Liver (tissue), 10 donors: ENCODE measurements at places on chromosomes 11 and 22.
A peak's percentile ranks its signal among the peaks of the same experiment; 100 is the strongest.

DNA sequence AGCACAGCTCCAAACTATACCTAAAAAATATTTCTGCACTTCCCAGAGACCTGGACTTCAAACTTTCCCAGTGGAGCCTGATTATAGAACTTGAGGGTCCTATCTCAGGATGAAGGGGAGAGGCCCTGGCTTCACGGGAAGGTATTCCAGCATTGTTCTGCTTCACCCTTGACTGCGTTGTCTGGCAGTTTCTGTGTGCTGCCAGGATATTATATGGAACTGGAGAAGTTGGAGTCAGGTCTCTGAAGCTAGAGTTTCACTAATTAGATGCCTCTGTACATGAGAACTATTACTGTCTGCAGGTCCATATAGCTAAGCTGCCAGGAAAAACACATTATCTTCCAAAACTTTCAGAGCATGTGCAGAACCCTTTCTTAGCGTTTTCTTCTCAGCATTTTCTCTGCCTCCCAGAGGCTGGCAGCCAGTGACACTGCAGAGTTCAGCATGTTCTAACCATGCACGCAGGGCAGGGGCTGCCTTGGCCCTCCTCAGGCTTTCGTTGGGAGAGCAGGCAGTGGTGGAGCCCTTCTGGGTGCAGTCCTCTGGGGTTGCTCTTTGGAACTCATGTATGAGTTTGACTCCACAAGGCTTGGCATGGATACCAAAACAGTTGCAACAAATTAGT is 99.3 kb downstream of the CWC15 start:
- H3K27ac ChIP-seq: no peak overlapping the region
- H3K36me3 ChIP-seq: peaks cover 21% of the 10 kb centered on the region
- H3K4me1 ChIP-seq: no peaks in the 10 kb centered on the region
- no peaks in the 10 kb centered on the region for H3K27me3 ChIP-seq
- DNase-seq: peak; percentile 8
- no peak overlapping the region for H3K4me3 ChIP-seq

DNA sequence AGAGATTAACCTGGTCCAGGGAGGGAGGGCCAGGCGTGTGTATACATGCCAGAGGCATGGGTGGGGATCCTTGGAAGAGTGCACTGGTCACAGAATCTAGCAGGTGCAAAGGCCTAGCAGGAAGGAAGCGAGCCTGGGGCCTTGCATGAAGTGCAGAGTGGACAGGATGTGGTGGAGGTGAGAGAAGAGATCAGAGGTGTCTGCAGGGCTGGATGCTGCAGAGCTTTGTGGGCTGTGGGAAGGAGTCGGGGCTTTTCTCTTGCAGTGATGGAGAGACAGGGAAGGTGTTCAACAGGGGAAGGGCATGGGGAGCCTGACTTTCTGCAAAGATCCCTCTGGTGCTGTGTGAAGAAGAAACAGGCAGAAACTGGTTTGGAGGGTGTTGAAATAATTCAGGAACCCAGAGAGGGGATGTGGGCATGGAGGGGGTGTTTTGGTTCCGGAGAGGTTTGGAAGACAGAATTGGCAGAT is 2.5 kb upstream of the TPST2 start:
- H3K27me3 ChIP-seq: no peaks in the 10 kb centered on the region
- H3K4me3 ChIP-seq: no peak overlapping the region
- H3K4me1 ChIP-seq: peaks cover 2% of the 10 kb centered on the region
- H3K36me3 ChIP-seq: no peaks in the 10 kb centered on the region

DNA sequence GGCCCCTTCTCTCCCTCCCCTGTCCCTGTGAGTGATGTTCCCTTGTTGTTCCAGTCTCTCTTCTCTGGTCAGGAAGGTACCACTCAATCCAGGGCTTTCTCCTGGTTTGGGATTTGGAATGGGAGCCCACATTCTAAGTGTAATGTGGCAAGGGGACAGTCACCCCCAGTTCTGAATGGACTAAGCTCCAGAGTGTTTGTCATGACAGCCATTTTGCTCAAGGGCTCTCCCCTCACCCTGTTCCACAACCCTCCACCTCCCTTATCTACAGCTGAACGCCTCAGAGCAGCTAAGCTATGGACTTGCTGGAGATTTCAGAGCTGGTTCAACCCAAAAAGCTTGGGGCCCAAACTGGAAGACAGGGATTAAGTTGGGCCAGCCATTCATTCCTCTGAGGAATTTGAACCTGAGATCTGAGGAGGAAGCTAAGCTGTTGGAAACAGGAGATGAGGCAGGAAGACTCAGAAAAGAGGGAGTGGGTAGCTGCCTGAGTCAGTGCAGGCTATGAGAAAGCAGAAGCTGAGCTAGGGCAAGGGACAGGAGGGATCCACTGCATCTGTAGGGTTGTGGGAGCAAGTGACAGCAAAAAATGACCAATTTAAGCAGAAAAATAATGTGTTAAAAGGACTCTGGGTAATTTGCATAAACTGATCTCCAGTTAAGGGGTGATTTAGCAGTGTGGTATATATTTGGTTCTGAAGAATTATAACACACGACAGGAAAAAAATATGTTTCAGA is 22.9 kb upstream of the FCHSD2 start:
- no peak overlapping the region for H3K4me3 ChIP-seq
- no peaks in the 10 kb centered on the region for H3K27me3 ChIP-seq
- H3K4me1 ChIP-seq: peaks cover 21% of the 10 kb centered on the region
- H3K27ac ChIP-seq: no peak overlapping the region
- no peak for DNase-seq

DNA sequence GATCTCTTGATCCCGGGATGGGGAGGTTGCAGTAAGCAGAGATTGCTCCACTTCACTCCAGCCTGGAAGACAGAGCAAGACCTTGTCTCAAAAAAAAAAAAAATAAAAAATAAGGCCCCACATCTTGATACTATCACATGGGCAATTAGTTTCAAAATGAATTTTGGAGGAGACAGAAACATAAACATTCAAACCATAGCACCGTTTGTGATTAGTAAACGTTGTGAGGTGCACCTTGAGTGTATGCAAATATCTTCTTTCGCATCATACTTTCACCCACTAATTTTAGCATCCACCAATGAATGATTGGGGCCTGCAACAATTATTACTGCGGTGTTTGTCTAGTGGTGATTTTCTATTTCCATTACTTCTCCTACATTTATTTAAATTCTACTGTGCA is 11.0 kb upstream of the SPDYC start:
- H3K27me3 ChIP-seq: no peaks in the 10 kb centered on the region
- no peak for DNase-seq
- H3K4me3 ChIP-seq: no peak overlapping the region

GRCh38 chr11:76280151-76280881 is 74.0 kb upstream of the WNT11 start:
- no peaks in the 10 kb centered on the region for H3K36me3 ChIP-seq
- no peak overlapping the region for H3K4me3 ChIP-seq
- peaks cover 14% of the 10 kb centered on the region for H3K4me1 ChIP-seq
- no peak overlapping the region for H3K27ac ChIP-seq
- no peaks in the 10 kb centered on the region for H3K27me3 ChIP-seq

DNA sequence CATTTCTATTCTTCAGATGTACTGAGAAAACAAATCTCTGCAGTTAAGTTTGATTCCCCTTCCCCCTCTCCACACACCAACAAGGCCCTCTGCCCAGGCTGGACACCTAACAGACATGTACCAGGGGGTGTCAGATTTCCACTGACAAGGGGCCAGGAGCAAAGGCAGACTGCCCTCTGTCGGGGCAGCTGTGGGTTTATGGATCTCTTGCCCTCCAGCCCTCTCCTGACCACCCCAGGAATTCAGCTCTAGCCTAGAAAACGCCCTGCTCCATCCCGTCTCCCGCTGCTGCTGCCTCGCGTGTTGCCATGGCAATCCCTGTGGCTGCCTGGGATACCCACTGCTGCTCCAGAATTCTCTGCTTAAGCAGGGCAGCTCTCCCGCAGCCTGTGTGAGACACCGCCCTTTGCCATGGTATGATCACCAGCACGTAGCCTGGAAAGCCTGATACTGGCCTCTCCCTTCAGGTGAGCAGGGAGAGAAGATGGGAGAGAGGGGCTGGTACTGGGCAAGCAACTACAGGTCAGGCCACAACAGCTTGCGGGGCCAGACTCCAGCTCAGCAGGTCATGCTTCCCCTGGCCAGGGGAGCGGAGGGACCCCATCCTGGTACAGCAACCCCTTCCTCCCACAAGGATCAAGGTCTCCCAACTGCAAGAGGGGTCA is 41.6 kb downstream of the BUD13 start:
- H3K27ac ChIP-seq: no peak overlapping the region
- DNase-seq: no peak
- no peaks in the 10 kb centered on the region for H3K27me3 ChIP-seq
- no peaks in the 10 kb centered on the region for H3K36me3 ChIP-seq
- no peaks in the 10 kb centered on the region for H3K4me1 ChIP-seq
- H3K4me3 ChIP-seq: no peak overlapping the region

GRCh38 chr11:131904756-131905155 is 534.3 kb downstream of the NTM start:
- H3K36me3 ChIP-seq: no peaks in the 10 kb centered on the region
- H3K4me1 ChIP-seq: no peaks in the 10 kb centered on the region
- no peak overlapping the region for H3K27ac ChIP-seq
- no peak overlapping the region for H3K4me3 ChIP-seq

- no peak overlapping the region for H3K27ac ChIP-seq
- DNase-seq: no peak
- H3K4me3 ChIP-seq: no peak overlapping the region
- no peaks in the 10 kb centered on the region for H3K27me3 ChIP-seq
- no peaks in the 10 kb centered on the region for H3K4me1 ChIP-seq
Measured at GRCh38 chr11:41050791-41051190, 408.7 kb downstream of the LRRC4C start.

DNA sequence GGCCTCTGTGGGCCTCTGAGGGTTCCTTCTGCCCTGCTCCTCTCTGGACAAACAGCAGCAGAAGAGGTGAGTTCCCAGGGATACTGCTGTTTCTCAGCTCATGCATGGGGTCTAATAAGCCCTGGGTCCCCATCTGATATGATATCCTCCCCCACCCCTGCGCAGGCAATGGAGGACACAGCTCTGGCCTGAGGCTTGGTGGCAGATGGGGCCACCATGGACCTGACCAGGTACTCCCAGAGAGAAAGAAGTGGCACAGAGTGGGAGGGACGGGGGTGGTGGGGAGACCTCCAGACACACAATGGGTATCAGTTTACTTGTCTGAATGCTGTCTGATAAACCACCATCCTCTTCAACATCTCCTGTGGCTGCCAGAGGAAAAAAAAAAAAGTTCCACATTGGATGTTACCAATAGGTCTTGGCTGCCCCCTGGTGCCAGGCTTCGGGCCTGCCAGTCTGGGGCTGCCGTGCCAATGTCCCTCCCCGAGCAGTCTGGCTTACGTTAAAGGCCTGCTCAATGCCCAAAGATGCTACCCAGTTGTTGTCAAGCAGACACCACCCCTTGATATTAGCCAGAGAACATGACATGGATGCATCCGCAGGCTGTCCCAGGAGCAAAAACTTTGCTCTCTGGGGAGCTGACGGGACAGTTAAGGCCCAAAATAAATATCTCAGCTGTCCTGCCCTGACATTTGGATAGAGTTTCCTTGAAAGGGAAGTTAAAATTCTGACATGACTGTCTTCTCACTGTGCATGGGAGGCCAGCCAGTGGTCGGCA is 27.9 kb upstream of the ABCC8 start:
- DNase-seq: peak; percentile 75
- no peaks in the 10 kb centered on the region for H3K4me1 ChIP-seq
- no peaks in the 10 kb centered on the region for H3K36me3 ChIP-seq
- H3K27me3 ChIP-seq: no peaks in the 10 kb centered on the region

DNA sequence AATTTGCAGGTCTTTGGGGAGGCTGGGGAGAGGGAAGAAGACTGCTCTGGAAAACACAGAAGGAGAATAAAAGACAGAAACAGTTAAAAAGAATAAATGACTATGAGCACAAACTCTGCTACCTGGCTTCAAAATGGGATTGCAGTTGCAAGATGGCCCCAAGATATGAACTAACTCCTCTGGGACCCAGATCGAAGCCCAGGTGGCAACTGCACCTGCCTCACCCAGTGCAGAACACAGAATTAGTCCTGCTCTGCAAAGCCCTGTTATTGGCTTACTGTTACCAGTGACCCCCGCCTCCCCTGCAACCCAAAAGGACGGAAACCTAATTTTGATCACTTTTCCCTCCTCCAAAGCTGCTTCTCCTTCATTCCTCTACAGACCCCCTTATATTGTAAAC is 35.9 kb upstream of the POU2AF1 start:
- H3K4me1 ChIP-seq: peaks cover 18% of the 10 kb centered on the region
- no peak for DNase-seq
- H3K27ac ChIP-seq: no peak overlapping the region
- H3K27me3 ChIP-seq: no peaks in the 10 kb centered on the region

GRCh38 chr11:77371646-77372045 is 70.2 kb upstream of the GDPD4 start:
- DNase-seq: no peak
- no peak overlapping the region for H3K27ac ChIP-seq
- H3K4me3 ChIP-seq: no peak overlapping the region
- no peaks in the 10 kb centered on the region for H3K27me3 ChIP-seq
- H3K36me3 ChIP-seq: peaks cover 3% of the 10 kb centered on the region
- no peaks in the 10 kb centered on the region for H3K4me1 ChIP-seq

GRCh38 chr22:35128637-35129036 is 62.7 kb downstream of the ISX start:
- H3K4me1 ChIP-seq: no peaks in the 10 kb centered on the region
- no peak for DNase-seq
- H3K27me3 ChIP-seq: peaks cover 8% of the 10 kb centered on the region
- no peak overlapping the region for H3K27ac ChIP-seq
- H3K36me3 ChIP-seq: no peaks in the 10 kb centered on the region

DNA sequence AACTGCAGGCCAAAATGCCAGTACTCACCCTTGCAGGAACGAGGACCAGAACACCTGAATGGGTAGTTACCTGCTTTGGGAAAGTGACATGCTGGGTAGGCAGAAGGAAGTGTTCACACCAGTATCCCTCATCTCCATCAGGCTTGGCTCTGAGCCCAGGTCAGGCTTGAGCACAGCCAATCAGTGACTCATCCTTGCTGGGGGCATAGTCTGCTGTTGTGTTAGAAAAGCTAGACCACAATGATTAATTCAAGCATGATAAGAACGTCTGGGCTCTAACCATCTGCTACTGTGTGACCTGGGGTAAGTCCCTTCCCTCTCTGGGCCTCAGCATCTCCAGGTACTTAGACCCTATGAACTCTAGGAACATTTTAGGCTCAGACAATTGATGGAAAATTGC is 450.4 kb downstream of the MIAT start:
- H3K27ac ChIP-seq: no peak overlapping the region
- no peak overlapping the region for H3K4me3 ChIP-seq
- no peaks in the 10 kb centered on the region for H3K4me1 ChIP-seq
- no peaks in the 10 kb centered on the region for H3K27me3 ChIP-seq

- peak overlapping the region; percentile 61 for H3K27ac ChIP-seq
- no peaks in the 10 kb centered on the region for H3K27me3 ChIP-seq
- H3K4me1 ChIP-seq: peaks cover 28% of the 10 kb centered on the region
Measured at GRCh38 chr22:24303007-24303406, 32.4 kb downstream of the SPECC1L start.

- peaks cover 6% of the 10 kb centered on the region for H3K36me3 ChIP-seq
- no peak for DNase-seq
- peaks cover 29% of the 10 kb centered on the region for H3K4me1 ChIP-seq
- no peaks in the 10 kb centered on the region for H3K27me3 ChIP-seq
- no peak overlapping the region for H3K27ac ChIP-seq
Measured at GRCh38 chr11:57463671-57464538, 3.6 kb downstream of the RTN4RL2 start.

GRCh38 chr11:105609341-105609781 is 512 bp upstream of the GRIA4 start:
- no peaks in the 10 kb centered on the region for H3K4me1 ChIP-seq
- H3K4me3 ChIP-seq: no peak overlapping the region
- peaks cover 2% of the 10 kb centered on the region for H3K27me3 ChIP-seq
